ENCODE measurements at places on chromosomes 11 and 22. TPM values are rescaled to one million over a fixed set of nuclear protein-coding genes. Genes with fewer than 3 reads are reported as not detected.

DNA sequence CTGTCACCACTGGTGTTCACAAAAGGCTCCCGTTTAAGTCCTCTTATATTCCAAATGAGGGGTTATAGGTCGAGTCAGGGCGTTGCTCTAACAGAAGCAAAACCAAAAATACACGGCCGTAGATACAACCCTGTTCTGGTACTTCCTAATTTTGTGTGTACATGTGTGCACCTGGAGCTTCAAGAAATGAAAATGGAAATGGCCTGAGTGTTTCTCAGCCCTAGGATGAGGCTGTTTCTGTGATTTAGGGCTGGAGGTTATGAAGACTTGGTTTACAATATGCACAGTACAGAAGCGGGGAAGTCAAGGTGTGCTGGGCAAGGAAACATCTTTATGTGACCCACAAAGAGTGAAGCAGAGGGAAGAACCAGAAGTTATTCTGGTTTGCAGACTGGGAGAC lies 110.4 kb upstream of the OR4B1 start:
- H3K27me3 ChIP-seq, result no peaks in the 10 kb centered on the region
- H3K27ac ChIP-seq, result peak overlapping the region; percentile 19
- no peak for DNase-seq
- H3K36me3 ChIP-seq, result no peaks in the 10 kb centered on the region
- H3K4me1 ChIP-seq, result peaks cover 31% of the 10 kb centered on the region

DNA sequence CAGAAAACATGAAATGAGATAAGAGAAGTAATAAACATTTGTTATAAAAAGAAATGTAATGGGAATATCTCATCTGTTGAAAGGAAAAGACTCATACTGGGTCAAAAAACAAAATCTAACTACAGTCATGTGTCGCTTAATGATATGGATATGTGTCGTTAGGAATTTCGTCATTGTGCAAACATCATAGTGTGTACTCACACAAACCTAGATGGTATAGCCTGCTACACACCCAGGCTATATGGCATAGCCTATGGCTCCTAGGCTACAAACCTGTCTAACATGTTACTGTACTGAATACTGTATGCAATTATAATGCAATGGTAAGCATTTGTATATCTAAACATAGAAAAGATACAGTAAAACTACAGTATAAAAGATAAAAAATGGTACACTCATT lies 89.8 kb upstream of the ZC3H12C start:
- no peaks in the 10 kb centered on the region for H3K27me3 ChIP-seq
- no peak overlapping the region for H3K27ac ChIP-seq

DNA sequence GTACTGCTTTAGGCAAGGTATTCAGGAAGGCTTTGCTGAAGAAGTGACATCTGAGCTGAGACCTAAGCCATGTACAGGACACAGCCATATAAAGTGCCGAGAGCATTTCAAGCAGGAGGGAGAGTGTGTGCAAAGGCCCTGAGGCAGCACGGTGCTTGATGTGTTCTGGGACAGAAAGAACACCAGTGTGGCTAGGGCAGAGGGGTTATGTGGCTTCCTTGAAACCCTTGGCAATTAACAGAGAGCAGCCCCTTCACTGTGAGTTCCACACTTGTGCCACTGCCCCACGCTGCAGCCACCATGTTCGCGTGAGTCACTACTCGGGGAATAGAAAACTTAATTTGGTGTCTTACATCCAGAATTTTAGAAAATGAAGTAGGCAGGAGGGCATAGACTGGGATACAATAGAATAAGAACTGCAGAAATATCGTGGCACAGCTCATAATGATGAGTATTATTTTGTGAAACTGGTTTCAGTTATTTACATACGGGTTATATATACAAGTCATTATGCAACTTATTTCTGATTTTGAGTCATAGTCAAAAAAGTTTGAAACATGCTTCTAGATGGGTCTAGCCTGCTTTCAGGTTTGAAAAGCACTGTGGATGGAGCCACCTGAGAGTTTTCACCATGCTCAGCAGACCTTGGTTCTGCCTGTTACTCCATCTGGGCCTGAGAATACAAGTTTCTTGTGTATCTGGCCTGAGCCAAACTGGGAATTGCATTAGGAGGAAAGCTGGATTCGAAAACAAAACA lies 11.8 kb downstream of the IL10RA start:
- peaks cover 14% of the 10 kb centered on the region for H3K4me1 ChIP-seq
- H3K27ac ChIP-seq, result no peak overlapping the region
- no peak for DNase-seq
- no peaks in the 10 kb centered on the region for H3K27me3 ChIP-seq
- H3K36me3 ChIP-seq, result no peaks in the 10 kb centered on the region
- H3K4me3 ChIP-seq, result no peak overlapping the region

DNA sequence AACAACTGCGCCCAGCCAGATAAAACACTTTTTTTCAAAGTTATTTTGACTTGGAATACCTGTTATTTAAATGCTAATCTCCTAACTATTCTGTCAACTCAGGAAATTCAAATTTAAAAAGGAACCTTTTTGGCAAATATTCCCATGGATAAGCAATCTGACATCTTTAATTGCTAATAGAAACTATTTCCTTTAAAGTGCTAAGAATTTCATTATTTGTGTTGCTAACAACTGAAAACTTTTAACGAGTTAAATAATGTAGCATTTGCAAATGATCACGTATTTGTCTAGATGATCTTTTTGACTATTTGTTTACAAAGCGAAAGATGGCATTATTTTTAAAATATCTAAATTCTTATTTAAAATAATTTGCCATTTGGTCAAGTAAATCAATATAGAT lies 28.8 kb downstream of the CSTF3 start:
- H3K27me3 ChIP-seq, result no peaks in the 10 kb centered on the region
- H3K4me3 ChIP-seq, result peak overlapping the region; percentile 33
- peaks cover 68% of the 10 kb centered on the region for H3K4me1 ChIP-seq
- no peak for DNase-seq

DNA sequence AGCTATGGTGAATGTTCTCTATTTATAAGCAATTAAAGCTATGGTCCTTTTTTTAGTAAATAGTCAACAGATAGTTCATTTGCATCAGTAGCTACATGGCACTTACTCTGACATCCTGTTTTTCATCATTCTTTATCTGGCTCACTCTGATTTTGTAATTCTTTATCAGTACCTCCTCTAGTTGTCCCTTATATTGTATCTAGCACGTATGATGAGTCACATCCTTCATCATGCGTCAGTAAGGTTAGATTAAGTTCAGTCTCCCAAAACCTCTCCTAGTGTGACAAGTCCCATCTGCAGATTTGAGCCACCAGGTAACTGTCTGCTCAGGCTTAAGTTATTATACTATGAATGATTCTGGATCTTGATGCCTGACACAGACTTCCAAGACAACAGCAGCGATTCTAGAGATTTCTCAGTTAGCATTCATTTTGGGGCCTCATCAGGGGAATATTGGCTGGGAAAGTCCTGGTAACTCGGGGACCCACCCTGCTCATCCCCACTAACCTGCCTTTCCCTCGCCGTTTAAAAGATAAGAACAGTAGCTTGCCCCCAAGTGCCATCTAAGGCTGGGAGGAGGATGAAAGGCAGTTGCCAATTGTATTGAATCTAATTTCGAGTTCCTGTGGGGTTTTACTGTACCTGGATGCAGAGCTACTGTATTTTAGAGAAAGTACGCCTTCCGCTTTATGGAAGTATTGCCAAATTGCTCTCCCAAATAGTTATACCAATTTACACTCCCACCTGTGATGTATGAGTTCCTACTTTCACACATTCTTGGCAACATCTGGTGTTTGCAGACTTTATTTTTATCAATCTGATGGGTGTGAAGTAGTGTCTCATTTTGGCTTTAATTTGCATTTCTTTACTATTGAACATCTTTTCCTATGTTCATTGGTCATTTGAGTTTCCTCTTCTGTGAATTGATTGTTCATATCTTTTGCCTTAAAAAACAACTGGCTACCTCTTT lies 55.9 kb downstream of the ZC3H12C start:
- no peaks in the 10 kb centered on the region for H3K27me3 ChIP-seq
- H3K4me3 ChIP-seq, result no peak overlapping the region
- DNase-seq, result no peak
- H3K4me1 ChIP-seq, result peaks cover 6% of the 10 kb centered on the region

GRCh38 chr11:111913997-111914396 lies 1.5 kb downstream of the HSPB2 start:
- no peak overlapping the region for H3K27ac ChIP-seq
- no peaks in the 10 kb centered on the region for H3K27me3 ChIP-seq
- no peak for DNase-seq
- H3K4me3 ChIP-seq, result no peak overlapping the region

- peaks cover 10% of the 10 kb centered on the region for H3K4me1 ChIP-seq
- no peaks in the 10 kb centered on the region for H3K36me3 ChIP-seq
- H3K27ac ChIP-seq, result no peak overlapping the region
- DNase-seq, result no peak
Measured at GRCh38 chr11:3202759-3203158, 15.9 kb downstream of the MRGPRG start.

DNA sequence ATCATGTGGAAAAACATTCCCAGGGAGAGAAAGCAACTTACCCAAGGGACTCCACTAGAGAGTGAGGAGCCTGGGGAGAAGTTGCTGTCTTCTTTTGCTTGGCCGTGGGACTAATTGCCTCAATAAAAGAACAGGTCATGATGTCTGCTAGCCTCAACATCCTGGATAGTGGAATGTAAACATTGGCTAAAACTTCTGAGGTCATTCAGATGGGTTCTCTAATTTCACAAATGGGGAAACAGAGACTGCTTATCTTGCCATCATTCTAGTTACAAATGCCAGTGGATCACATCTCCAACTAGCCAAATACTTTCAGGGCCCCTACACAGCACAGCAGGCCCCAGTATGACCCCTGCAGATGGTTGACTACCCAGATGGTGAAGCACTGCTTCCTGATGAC lies 28.4 kb upstream of the PAMR1 start:
- H3K27ac ChIP-seq, result no peak overlapping the region
- DNase-seq, result no peak
- no peaks in the 10 kb centered on the region for H3K27me3 ChIP-seq
- H3K4me1 ChIP-seq, result peaks cover 23% of the 10 kb centered on the region

GRCh38 chr11:121422675-121423074 lies 29.4 kb upstream of the SORL1 start:
- no peak overlapping the region for H3K27ac ChIP-seq
- H3K36me3 ChIP-seq, result 0 out of 2 replicates have a peak, but pooled peaks cover 5% of the 10 kb centered on the region
- no peak for DNase-seq
- no peak overlapping the region for H3K4me3 ChIP-seq

PHETA2 gene
- total RNA-seq, result 7.1 TPM

CABP4 gene
- not detected for total RNA-seq

LIN7C gene
- total RNA-seq, result 39.4 TPM

C11orf42 gene
- not detected for total RNA-seq

UQCR10 gene
- total RNA-seq, result 140 TPM

KCTD17 gene
- total RNA-seq, result 36.3 TPM

OR6T1 gene
- not detected for total RNA-seq

MAPK1 gene
- total RNA-seq, result 95.9 TPM

SCO2 gene
- total RNA-seq, result 1.5 TPM

UBE4A gene
- 31.7 TPM for total RNA-seq

IL18BP gene
- 14.1 TPM for total RNA-seq

RNF215 gene
- total RNA-seq, result 27.6 TPM
